ENCODE measurements at places on chromosomes 3 and 15.

GRCh38 chr15:74873756-74874424 is 725 bp upstream of the SCAMP2 start:
- no peak for DNase-seq

- no peak for DNase-seq
These were observed 14.1 kb downstream of the XXYLT1 start for GRCh38 chr3:195256639-195257453.

- DNase-seq, result no peak
These were observed 17.9 kb downstream of the ARHGEF3 start for GRCh38 chr3:56783644-56784447.

DNA sequence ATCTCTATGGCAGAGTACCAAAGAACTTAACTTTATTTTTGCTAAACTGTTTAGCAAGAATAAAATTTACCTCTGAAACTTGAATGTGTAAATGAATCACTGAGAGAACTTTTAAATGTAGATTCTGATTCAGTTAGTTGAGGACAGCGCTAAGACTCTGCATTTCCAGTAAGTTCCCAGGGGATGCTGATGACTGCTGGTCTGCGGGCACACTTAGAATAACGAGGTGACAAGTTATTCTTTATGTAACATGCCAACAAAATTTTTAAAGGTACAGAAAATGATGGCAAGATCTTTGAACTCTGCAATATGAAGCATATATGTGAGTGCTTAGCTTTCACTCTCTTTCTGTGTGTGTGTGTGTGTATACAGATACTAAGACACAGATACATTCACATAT is 56.4 kb downstream of the TGFBR2 start:
- DNase-seq, result no peak

GRCh38 chr3:171586274-171586673 is 126.1 kb upstream of the TNIK start:
- no peak for DNase-seq

- DNase-seq, result no peak
These were observed 140.8 kb downstream of the SMAD6 start for GRCh38 chr15:66842710-66843441.

DNA sequence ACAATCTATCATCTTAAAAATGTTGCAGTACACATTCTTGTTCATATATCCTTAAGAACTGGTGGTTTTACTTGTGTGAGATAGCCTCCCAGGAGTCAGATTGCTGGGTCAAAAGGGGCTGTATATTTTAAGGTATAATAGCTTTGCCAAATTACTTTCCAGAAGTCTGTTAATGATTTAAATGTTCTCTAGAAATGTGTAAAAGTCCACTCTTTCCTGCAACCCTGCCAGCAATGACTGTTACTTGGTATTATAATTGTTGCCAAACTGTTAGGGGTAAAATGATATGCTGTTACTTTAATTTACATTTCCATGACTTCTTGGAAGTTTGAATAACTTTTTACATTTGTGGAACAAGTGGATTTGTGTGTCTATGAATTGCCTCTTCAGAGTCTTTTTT is 170.8 kb downstream of the SLC9A9 start:
- no peak for DNase-seq

DNA sequence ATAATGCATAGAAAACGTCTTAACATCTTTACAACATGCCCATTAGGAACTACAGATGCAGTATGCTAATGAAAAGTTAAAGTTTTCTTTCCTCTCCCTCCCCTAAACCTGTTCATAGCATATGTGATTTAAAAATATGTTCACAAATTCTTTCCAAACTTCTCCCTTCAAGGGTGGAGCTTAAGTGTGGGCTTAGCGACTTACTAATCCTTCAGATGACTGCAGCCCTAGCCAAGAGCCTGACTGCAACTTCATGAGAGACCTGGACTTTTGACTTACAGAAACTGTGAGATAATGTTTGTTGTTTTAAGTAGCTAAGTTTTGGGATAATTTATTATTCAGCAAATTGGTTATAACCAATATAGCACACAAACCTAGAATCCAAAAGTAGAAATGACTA is 22.0 kb upstream of the ANXA2 start:
- no peak for DNase-seq
